Bronchial epithelial cell (primary cell): ENCODE measurements at places on chromosomes 3 and 15.
A peak's percentile ranks its signal among the peaks of the same experiment; 100 is the strongest.

DNA sequence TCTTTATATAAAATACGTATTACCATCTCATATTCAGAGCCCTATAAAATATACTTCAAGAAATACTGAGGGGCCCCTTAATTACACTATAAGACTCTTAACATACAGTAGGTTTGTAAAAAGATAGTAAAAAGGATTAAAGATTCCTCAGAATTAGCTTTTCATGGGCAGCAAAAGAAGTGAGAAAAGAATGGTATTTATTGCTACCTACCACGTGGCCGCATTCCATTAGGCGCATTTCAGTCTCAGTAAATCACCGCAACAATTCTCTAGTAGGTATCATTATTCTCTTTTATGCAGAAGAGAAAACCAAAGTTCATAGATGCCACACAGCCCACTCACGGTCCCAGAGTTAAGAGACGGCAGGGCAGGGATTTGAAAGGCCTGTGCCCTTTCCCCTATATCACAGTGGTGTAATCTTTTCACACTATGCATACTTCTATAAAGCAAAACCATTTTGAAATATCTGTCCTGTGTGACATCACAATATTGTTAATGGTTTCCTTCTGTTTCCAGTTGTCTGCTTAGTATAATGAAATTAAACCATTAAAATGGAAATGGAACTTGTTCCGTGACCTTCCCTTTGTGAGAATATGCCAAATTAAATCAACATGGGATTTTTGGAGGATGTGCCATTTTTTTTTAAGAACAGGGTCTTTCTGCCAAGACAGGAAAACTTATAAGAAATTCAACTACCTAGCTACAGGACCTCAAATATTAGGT is 1072.2 kb downstream of the FHIT start:
- no peak for DNase-seq

DNA sequence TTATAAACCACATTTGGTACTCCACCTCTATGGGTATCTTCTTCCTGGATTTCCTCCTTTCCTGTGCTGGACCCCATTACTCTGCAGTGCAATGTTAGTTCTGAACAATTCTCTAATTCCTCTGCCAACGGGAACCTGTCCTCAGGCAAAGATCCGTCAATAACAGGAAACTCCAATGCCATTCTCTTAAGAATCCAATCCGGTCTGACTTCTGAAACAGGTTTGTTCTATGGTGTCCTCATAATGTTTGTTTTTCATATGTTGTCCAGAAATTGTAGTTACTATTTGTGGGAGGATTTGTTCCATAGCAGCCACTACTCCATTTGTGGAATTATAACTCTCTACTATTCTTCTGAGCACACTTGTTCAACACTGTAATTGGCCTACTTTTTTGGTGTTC is 112.7 kb downstream of the TBL1XR1 start:
- DNase-seq, result no peak

DNA sequence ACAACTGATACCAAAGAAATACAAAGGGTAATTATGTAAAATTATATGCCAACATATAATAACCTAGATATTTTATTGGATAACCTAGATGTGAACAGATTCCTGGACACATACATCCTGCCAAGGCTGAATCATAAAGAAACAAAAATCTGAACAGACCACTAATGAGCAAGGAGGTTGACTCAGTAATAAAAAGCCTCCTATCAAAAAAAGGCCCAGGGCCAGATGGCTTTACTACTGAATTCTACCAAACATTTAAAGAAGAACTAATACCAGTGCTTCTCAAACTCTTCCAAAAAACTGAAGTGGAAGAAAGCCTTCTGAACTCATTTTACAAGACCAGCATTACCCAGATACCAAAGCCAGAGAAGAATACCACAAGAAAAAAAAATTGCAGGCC is 32.4 kb downstream of the THBS1 start:
- DNase-seq, result peak; percentile 62

DNA sequence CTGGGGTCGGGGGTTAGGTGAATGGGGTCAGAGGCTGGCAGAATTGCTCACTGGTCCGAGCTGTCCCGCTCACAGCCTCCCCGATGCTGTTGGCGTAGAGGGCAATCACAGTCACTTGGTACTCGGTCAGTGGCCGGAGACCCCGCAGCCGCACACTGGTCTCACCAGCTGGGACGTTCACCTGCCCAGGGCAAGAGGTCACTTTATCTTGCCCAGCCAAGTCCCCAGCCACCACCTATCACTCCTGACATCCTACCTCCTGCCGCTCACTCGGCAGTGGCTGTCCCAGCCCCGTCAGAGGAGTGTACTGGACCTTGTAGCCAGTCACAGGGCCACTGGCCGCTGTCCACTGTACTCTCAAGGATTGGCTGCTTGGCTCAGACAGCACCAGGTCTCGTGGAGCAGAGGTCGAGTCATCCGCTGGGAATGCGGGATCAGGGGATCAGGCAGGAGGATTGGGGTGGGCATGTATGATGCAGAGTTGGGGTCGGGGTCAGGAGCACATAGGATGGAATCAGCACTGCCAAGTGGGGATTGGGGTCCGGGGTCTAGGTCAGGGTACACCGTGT is 2.5 kb downstream of the COL7A1 start:
- no peak for DNase-seq

GRCh38 chr3:134446800-134447199 is 39.0 kb downstream of the ANAPC13 start:
- DNase-seq, result peak; percentile 76

DNA sequence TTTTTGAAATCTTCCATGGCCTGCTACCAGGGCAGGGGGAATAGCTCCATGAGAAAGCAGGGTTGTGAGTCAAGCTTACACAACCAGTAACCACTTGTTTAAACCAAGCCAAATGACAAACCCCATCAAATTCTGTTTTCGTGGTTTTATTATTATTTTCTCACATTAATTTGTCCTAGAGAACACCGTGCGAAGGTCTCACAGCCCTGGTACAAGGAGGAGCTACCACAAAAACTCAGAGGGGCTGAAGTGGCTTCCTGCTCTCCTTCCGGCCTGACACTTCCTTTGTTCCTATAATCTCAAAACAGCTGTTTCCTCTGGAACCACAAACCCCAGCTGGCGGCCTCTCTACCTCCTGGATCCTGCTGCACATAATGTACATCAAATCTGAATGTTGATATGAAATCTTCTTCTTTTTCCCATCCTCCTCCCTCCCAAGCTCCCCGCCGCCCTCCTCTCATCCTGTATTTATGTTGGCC is 375.9 kb downstream of the MCTP2 start:
- no peak for DNase-seq

DNA sequence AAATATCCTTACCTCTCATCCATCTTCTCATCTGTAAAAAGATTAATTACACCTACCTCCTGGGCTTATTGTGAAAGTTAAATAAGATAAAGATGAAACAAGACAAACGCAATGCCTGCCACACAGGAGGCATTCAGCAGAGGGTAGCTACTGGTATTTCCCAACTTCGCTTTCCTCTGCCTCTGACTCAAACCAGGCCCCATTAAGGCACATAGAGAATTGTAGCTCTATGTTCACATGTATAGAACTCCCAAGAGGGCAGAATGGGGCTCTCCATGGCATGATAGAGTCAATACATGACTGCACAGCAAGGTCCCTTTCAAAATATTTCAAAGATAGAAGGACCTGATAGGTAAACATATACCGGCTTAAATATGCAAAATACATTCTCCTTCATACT is 1.4 kb downstream of the LYSMD2 start:
- DNase-seq, result peak; percentile 29

DNA sequence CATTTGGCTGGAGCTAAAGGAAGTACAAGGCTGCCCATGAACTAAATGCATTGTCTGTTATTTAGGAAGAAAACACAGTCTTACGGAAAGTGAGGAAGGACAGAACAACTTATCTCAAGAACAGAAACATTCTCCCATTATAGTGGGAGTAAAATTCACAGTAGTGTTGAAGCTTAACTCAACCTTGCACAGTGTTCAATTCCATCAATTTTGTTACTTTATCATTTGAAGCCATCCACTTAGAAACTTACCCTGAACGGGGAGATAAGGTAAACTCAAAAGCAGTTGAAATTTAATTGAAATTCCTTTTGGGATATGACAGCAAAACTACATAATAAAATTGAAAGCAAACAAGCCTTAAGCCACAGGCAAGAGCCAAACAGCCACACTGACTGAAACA is 186.9 kb downstream of the PCCB start:
- DNase-seq, result no peak

GRCh38 chr3:48919215-48920138 is 835 bp downstream of the ARIH2 start:
- DNase-seq, result peak; percentile 55

DNA sequence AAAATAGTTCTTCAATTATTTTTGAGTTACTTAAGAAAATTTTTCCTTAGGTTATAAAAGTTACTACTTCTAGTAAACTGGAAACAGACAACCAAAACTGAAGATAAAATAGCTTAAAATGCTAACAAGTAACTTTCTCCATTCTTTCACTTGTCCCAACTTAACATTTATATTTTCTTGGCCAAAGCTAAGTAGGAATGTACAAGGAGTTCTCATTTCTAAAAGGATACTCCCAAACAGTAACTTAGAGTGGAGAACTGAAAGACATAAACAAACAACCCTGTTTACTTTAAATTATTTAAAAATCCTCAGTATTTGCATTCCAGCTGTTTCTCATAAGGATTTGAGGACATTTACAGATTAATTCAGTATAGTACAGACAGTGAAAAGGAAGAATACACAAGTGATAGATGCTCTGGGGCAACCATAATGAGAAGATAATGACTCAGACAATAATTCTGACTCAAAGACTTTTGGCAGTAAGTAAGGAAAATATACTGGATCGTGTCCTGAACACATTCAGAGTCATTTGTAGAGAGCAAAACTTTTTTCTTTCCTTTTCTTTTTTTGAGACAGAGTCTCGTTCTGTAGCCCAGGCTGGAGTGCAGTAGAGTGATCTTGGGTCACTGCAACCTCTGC is 29.2 kb upstream of the ANXA2 start:
- peak; percentile 78 for DNase-seq

- DNase-seq, result peak; percentile 80
Measured at GRCh38 chr3:183811638-183812037, 13.7 kb downstream of the MAP6D1 start.

DNA sequence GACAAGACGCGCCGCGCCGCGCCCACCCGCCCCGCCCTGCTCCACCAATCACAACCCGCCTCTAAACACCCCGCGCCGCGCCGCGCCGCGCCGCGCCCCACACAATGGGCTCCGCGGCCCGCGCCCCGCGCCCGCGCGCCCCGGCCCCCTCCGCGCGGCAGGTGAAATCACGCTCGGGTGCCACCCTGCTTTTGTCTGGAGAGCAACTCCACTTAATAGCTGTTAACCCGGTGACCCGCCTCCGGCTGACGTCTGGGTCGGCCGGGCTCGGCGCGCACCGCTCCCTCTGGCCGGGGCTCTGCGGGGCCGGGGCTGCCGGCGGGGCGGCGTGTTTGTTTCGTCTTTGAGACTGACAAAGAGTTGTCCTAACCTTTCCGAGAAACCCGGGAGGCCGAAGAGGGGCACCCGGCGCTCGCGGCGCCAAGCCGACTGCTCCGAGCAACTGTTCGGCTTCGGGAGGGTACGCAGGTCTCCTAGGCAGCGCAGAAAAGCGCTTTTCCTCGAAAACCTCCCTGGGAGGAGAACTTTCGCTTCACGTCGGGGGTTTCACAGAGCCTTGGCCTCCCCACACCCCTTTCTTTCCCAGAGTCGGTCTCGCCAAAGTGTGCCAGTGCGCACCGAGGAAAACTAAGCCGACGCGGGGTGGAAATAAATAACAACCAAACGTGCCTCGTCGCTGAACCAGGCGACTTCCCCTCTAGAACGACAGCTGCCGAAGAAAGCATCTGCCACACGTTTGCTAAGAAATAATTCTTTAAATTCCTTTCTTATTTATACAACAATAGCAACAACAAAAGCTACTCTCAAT is 518.4 kb downstream of the FOXP1 start:
- no peak for DNase-seq

GRCh38 chr3:148066802-148067201 is 630.9 kb upstream of the AGTR1 start:
- DNase-seq, result no peak

- peak; percentile 95 for DNase-seq
Measured at GRCh38 chr3:54067055-54067698, 55.2 kb upstream of the CACNA2D3 start.

- no peak for DNase-seq
Measured at GRCh38 chr3:707041-707440, 385.8 kb upstream of the CNTN6 start.

DNA sequence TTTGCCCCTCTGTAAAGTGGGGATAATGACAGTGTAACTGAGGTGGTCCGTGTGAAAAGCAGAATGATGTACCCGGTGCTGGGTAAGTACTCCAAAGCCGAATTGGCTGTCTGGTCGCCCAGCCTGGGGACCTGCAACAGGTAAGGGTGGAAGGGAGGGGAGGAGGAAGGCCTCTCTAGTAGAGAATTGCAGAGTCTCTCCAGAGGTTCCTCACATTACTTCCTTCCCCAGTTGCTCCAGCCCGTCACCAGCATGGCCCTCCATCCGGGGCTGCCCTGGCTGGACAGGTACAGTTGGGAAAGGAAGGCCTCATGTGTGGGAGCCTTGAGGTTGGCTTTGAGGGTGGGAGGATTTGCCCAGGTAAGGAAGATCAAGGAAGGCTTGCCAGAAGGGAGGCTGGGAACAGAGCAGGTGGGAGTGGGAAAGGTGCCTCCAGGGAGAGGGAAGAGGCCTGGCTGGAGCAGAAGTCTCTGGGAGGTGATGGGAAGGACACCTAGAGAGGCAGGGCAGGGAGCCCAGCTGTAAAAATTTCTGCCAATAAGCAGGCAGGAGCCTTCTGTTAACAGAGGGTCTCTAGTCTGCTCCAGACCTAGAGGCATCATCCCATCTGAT is 1.7 kb upstream of the PSTPIP1 start:
- no peak for DNase-seq

DNA sequence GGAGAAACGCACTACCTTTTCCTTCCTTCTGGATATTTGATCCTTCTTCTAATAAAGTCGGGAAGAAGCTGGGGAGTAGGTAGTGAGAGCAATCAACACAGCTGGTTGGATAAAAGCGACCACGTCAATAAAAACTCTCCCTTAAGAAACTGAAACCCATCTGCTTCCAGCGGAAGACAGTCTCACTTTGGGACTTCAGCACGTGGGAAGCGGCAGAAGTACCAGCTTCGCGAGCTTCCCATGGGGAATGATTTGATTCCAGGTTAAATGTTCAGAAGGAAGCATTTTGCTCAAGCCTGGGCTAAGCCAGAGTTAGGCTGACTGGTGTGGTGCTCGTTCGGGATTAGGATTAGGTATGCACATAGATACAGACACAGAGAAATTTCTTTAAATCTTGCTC is 262.3 kb upstream of the LYSMD4 start:
- no peak for DNase-seq

- DNase-seq, result peak; percentile 37
Measured at GRCh38 chr3:109923431-109923830, 586.1 kb upstream of the DPPA4 start.

DNA sequence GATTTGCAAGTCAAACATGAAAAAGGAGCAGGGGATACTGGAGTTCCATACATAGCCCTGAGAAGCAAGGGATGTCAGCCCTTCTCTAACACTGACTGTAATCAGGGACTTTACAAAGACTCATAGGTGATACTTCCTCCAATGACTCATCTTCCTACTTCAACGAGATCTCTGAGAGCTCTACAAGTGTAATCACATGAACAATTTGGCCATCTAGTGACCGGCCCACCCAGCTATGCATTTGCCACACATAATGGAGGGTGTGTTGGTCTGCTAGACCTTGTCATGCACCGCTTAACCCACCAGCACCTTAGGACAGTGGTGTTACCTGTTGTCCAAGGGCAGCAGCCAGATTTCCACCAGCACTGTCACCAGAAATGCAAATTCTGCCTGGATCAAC is 75.3 kb downstream of the NCEH1 start:
- peak; percentile 90 for DNase-seq

- DNase-seq, result peak; percentile 34
Measured at GRCh38 chr3:169659096-169659819, 4.3 kb downstream of the MECOM start.

GRCh38 chr3:106290304-106290997 is 421.6 kb upstream of the CBLB start:
- DNase-seq, result no peak
